Progenitor cell of endocrine pancreas (in vitro differentiated cells): ENCODE measurements at places on chromosomes 2 and 18.

DNA sequence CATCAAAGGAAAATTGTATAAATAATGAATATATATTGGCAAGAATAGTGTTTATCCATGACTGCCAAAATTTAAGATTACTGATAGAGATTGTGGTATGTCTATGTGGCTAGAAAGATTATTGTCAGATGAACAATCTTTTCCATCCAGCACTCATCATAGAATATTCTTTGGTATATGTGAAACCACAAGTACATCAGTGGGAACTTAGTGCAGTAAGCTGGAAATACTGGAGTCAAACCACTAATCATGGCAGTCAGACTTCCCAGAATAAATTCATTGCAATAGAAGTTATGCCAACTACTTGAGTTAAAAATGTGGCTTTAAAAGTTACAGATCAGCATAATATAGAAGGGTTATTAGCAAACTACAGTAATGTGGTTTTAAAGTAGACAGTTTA is 310.3 kb downstream of the GULP1 start:
- no peak for DNase-seq

DNA sequence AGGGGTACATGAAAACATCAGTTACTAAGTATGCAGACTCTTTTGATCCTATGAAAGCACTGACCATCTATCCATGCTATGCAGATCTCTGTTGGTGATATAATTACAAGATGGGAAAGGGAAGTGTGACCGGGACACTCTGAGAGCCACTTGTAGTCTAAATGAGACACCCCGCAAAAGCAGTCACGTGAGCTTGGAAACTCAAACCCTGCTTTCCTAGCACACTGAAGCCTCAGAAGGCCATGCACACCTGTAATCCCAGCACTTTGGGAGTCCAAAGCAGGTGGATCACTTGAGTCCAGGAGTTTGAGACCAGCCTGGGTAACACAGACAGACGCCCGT is 137.5 kb downstream of the INO80D start:
- no peak for DNase-seq

DNA sequence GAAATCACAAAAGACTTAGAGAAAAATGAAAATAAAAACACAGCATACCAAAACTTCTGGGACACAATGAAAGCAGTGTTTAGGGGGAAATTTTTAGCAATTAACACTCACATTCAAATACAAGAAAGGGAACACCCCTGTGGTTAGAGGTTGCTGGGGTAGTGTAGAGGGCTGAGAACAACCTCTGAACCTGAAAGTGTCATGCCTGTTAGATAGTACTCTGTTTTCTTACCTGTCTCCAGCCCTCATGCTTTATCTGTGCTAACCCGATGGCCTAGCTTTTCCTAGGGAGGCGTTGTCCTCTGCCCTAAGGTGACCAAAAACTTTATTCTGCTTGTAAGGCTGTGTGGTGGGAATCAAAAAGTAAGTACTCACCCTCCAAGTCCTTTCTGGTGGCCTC is 122.6 kb upstream of the OTX1 start:
- DNase-seq: no peak

DNA sequence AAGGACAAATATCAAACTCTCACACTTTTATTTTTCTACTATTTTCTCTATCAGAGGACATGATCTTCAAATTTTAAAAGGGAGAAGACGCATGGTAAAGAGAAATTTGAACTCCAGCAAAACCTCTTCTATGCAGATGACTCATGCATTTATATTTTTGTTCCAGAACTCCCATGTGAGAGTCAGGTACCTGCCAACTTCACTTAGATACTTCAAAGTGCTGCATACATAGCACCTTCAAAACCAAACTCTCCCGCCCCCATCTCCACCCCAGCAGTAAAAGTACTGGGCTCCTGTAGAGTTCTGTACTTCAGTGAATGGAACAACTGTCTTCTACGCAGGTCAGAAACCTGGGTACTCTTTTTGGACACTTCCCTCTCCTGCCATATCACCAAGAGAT is 398.3 kb downstream of the TGIF1 start:
- DNase-seq: no peak

DNA sequence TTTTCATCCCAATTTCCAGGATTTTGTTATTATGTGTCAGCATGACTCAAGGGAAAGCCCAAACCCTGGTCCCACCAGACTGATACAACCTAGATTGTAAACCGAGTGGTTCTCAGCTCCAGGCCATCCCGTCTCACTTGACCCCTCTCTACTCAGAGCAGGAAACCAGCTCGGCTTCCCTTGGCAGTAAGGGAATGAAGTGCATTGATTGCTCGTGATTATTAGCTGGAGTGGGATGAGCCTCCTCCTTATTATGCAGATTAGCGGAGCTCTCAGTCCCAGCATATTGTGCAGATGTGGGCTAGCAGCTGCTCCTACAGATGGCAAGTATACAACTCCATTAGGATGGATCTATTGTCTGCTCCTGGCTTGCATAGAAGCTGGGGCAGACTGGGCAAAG is 167.6 kb downstream of the LNPK start:
- DNase-seq: no peak
